ENCODE measurements at places on chromosomes 6 and 20. TPM values are rescaled to one million over a fixed set of nuclear protein-coding genes. Genes with fewer than 3 reads are reported as not detected.

The ENPP1 gene
- 4.7 TPM for total RNA-seq

The ARMH2 gene
- not detected for total RNA-seq

The TNXB gene
- total RNA-seq: 144 TPM

The CLVS2 gene
- under 0.01 TPM for total RNA-seq

The HUS1B gene
- total RNA-seq: 0.83 TPM

The TEAD3 gene
- 6.8 TPM for total RNA-seq

The HSF2 gene
- 20.5 TPM for total RNA-seq

The ECT2L gene
- not detected for total RNA-seq

The MYO6 gene
- total RNA-seq: 12.5 TPM
